ENCODE measurements at places on chromosomes 11 and 22. TPM values are rescaled to one million over a fixed set of nuclear protein-coding genes. Genes with fewer than 3 reads are reported as not detected.

Gene MS4A14
- not detected for total RNA-seq

Gene ZNF214
- 1.9 TPM for total RNA-seq

Gene C11orf97
- not detected for total RNA-seq

Gene SLC25A18
- 1.2 TPM for total RNA-seq

Gene C11orf42
- not detected for total RNA-seq

Measured in myocyte (in vitro differentiated cells).